HepG2 (cell line): ENCODE measurements at places on chromosomes 1 and 21. TPM values are rescaled to one million over a fixed set of nuclear protein-coding genes. Genes with fewer than 3 reads are reported as not detected.

Gene RABGAP1L
- 22.6 and 27.8 TPM in 2 replicates for total RNA-seq

Gene MAP3K6
- 2.7 and 3.5 TPM in 2 replicates for total RNA-seq

Gene SYT11
- total RNA-seq: 0.08 and 0.22 TPM in 2 replicates

Gene RCSD1
- total RNA-seq: not detected in 2 replicates

Gene MAB21L3
- total RNA-seq: 0.55 and 0.90 TPM in 2 replicates

Gene LMX1A
- total RNA-seq: 0.07 TPM in 1 of 2 replicates, not detected in the other

Gene DCST1
- total RNA-seq: not detected in 2 replicates

Gene DNAH14
- 19.0 and 27.5 TPM in 2 replicates for total RNA-seq

Gene HES3
- not detected in 2 replicates for total RNA-seq

Gene OR2T27
- total RNA-seq: not detected in 2 replicates

Gene EYA3
- total RNA-seq: 19.7 and 26.3 TPM in 2 replicates

Gene ILF2
- total RNA-seq: 366 and 491 TPM in 2 replicates

Gene CNIH3
- 0.55 and 1.1 TPM in 2 replicates for total RNA-seq

Gene RXFP4
- 0.38 TPM in 1 of 2 replicates, not detected in the other for total RNA-seq

Gene S100A7A
- not detected in 2 replicates for total RNA-seq

Gene CELF3
- not detected in 2 replicates for total RNA-seq

Gene IL10RB
- 10.7 and 17.4 TPM in 2 replicates for total RNA-seq

Gene FAM72A
- total RNA-seq: 7.1 and 10.1 TPM in 2 replicates

Gene UAP1
- total RNA-seq: 117 and 162 TPM in 2 replicates

Gene DIRAS3
- total RNA-seq: not detected in 2 replicates

Gene AIRE
- total RNA-seq: not detected in 2 replicates

Gene WDR64
- total RNA-seq: not detected in 2 replicates

Gene KCNE1
- total RNA-seq: 0.35 TPM in 1 of 2 replicates, not detected in the other

Gene TMEM81
- 1.1 and 1.9 TPM in 2 replicates for total RNA-seq

Gene THEM4
- total RNA-seq: 10.9 and 12.8 TPM in 2 replicates

Gene C1orf94
- not detected in 2 replicates for total RNA-seq

Gene TCEA3
- total RNA-seq: 81.5 and 84.6 TPM in 2 replicates

Gene NENF
- 24.7 and 40.4 TPM in 2 replicates for total RNA-seq

Gene CDA
- 0.66 and 0.72 TPM in 2 replicates for total RNA-seq

Gene RGS13
- total RNA-seq: not detected in 2 replicates

Gene FCRLB
- total RNA-seq: 0.11 TPM in 1 of 2 replicates, not detected in the other

Gene GNAT2
- 0.20 and 0.24 TPM in 2 replicates for total RNA-seq

Gene OR4F29
- 0.42 TPM in 1 of 2 replicates, not detected in the other for total RNA-seq

Gene PLA2G2D
- not detected in 2 replicates for total RNA-seq

Gene SLAMF8
- not detected in 2 replicates for total RNA-seq

Gene HES2
- total RNA-seq: 0.10 and 0.11 TPM in 2 replicates

Gene SLC45A3
- total RNA-seq: 1.9 and 3.4 TPM in 2 replicates

Gene SPATA21
- total RNA-seq: 0.21 and 0.80 TPM in 2 replicates

Gene CITED4
- 5.8 and 9.9 TPM in 2 replicates for total RNA-seq

Gene ESPN
- total RNA-seq: 38.5 and 48.6 TPM in 2 replicates

Gene COP1
- 51.3 and 69.9 TPM in 2 replicates for total RNA-seq

Gene SLC1A7
- 0.04 TPM in 1 of 2 replicates, not detected in the other for total RNA-seq

Gene PTPRF
- total RNA-seq: 47.3 and 55.9 TPM in 2 replicates

Gene RNU1-4
- 859 and 11,018 TPM in 2 replicates for total RNA-seq

Gene VWA5B1
- total RNA-seq: not detected in 2 replicates

Gene EFNA1
- total RNA-seq: 41.2 and 81.8 TPM in 2 replicates

Gene CD2
- not detected in 2 replicates for total RNA-seq

Gene S100A1
- total RNA-seq: 120 and 151 TPM in 2 replicates

Gene SRGAP2B
- total RNA-seq: 16.1 and 21.8 TPM in 2 replicates

Gene ALPL
- not detected in 2 replicates for total RNA-seq

Gene DMRTA2
- not detected in 2 replicates for total RNA-seq

Gene OR6P1
- total RNA-seq: not detected in 2 replicates

Gene RHBG
- total RNA-seq: 19.9 and 73.5 TPM in 2 replicates

Gene TNFRSF9
- total RNA-seq: 0.07 TPM in 2 replicates

Gene CROCC
- total RNA-seq: 2.6 and 7.8 TPM in 2 replicates

Gene ARHGAP30
- total RNA-seq: 0.20 TPM in 1 of 2 replicates, not detected in the other
